Activated naive CD8-positive, alpha-beta T cell treated with anti-CD3 and anti-CD28 coated beads, Interleukin-2, amount 10 ng/mL, durations not matched to agents 7 days and 5 days (primary cell): ENCODE measurements at places on chromosomes 16 and 17. TPM values are rescaled to one million over a fixed set of nuclear protein-coding genes. Genes with fewer than 3 reads are reported as not detected.

TBX2 gene
- not detected for total RNA-seq

SLC16A13 gene
- 15.8 TPM for total RNA-seq

KRTAP1-5 gene
- total RNA-seq: not detected

CDH3 gene
- total RNA-seq: 0.28 TPM

NETO2 gene
- 0.91 TPM for total RNA-seq

GEMIN4 gene
- 30.2 TPM for total RNA-seq

SLC9A5 gene
- 4.5 TPM for total RNA-seq

WNT9B gene
- not detected for total RNA-seq

HSPB9 gene
- 0.36 TPM for total RNA-seq

TEKT3 gene
- not detected for total RNA-seq

DNA sequence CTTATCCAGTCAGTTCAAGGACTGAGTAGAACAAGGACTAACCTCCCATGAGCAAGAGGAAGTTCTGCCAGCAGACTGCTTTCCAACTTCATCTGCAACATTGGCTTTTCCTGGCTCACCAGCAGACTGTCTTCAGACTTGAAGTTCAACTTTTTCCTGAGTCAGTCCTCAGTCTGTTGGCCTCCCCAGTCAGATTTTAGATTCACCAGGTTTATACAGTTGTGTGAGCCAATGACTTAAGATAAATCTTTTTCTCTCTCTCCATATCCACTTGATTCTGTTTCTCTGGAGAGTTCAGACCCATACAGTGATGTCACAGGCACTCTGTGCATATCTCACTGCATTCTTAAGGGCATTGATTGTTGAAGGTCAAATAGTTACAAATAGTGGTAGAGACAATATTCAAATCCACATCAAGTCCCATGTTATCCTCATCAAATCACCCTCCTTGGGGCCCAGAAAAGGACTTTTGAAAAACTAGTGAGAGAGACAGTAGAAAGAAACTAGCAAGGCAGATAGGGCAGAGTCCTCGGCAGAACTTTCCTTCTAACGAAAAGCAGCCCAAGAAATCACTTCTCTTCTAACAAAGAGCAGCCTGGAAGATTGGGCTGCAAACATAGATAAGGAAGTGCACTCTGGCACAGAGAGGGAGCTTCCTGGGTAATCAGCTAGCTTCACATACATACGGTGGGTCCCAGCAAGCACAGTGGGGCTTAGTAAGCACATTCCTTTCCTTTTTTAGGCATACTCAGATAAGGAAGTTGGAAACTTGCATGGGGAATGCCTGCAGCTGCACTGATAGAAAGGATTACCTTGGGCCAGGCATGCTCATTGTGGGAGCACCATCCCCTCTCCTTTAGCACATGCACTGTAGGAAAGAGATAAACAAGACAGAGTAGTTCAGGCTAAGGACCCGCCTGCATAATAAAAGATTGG lies 132.3 kb upstream of the FAM20A start:
- DNase-seq: no peak

GRCh38 chr16:67460168-67460567 lies 20.8 kb downstream of the ATP6V0D1 start:
- no peak for DNase-seq

DNA sequence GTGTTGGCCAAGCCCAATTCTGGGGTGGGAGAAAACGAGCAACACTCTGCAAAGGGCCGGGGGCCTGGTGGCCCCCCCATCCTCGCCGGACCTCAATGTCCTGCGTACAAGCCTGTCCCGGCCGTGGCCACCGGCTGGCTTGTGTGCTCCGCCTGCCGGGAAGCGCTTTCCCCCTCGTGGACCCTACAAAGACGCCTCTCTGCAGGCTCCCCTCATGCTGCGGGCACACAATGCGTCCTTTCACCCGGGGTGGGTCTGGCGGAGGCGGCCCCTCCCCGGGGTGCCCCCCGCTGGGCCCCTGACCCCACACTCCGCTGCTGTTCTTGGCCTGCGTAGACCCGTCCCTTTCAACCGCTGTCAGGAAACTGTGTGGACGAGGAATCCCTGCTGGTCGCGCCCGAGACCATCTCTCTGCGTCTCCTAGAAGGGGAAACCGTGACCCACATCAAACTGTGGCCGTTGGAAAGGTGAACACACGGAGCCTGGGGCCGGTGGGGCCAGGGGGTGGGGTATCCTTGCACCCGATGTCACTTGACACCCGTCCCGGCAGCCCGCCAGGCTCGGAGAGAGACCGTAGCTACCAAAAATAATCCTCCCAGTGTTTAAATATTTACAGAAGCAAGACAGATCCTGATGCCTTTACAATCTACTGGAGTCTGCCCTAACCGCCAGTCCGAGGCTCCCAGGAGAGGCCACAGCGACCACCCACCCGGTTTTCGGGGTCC lies 43.6 kb downstream of the TBC1D16 start:
- DNase-seq: no peak

DNA sequence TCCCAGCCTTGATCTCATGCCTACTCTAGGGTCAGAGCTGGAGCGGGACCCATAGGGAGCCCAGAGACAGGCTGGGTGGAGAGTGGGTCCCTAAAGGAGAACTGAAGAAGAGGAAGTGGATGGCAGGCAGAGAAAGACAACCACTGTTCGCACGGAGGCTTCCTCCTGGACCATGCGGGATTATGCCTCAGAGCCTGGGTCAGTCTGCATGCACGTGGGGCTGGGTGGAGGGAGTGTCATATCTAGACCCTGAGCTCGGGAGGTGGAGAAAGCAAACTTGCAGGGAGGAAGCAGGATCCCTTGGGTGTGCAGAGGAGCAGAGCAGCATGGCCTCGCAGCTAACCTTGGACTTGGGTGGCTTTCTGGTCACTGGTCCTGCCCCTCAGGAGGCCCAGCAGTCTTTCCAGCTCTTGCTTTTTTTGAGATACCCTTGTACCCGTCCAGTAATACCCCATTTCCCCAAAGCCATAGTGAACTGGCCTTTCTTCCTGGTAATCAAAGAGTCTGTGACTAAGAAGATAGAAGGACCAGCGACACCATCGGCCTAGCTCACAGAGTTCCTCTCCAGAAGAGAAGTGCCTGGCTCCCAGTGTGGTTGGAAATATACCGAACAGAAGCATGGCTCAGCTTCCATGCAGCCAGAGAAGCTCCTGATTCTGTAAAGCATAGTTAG lies 344.2 kb downstream of the CPPED1 start:
- no peak for DNase-seq

- no peak for DNase-seq
Measured at GRCh38 chr17:66152756-66153155, 39.2 kb downstream of the CEP112 start.

DNA sequence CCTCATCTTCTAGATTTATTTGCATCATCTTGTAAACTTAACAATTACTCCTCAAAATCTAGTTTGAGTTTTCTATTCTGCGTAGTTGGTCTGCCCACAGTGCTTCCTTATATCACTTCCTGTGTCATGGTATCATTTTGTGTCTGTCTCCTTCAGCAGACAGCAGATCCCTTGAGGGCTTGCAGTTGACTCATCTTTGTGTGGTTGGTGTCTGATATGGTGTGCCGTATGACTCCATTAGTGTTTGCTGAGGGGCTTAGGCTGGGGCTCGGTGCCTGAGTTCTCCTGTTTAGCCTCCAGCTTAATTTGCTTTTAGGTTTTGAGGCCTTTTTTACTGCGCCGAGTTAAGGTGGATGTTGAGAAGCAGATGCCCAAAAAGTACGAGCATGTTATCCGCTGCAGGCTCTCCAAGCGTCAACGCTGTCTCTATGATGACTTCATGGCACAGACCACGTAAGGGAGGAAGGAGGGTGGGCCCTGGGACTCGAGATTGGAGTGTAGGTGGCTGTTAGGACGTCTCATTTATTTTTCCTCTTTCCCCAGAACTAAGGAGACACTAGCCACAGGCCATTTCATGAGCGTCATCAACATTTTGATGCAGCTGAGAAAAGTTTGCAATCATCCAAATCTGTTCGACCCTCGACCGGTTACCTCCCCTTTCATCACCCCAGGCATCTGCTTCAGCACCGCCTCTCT lies 16.9 kb downstream of the SRCAP start:
- no peak for DNase-seq

- DNase-seq: no peak
Measured at GRCh38 chr16:2236337-2237101, at the start of gene DNASE1L2. DNASE1L2 (plus strand) TSS chr16:2236444; CDS start chr16:2236817, 373 bp downstream.

DNA sequence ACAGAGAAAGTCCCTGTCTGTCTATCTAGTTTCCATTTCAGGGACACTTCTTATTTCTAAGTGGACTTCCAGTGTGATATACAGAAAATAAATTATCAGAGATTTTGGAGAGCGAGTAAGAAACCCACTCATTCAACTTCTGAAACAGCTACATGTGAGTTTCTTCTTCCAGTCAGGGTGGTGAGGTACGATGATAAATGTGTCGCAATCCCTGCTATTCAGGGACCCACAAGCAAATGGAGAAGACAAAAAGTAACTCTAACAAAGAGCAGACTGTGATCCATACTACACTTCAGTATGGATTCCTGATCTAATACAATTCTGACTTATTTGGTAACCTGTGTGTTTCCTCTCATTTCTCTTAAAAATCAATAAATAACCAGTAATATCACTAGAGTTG lies 16.8 kb downstream of the CNTNAP4 start:
- no peak for DNase-seq

- no peak for DNase-seq
Measured at GRCh38 chr17:7878234-7878633, 10.4 kb upstream of the CHD3 start.
